ENCODE measurements at places on chromosomes 1 and 21. TPM values are rescaled to one million over a fixed set of nuclear protein-coding genes. Genes with fewer than 3 reads are reported as not detected.

Gene TMEM61
- 0.18 TPM for total RNA-seq

Gene CACNA1E
- not detected for total RNA-seq

Gene P3R3URF
- total RNA-seq, result not detected

Gene SMG5
- 43.3 TPM for total RNA-seq

Gene PYCR2
- total RNA-seq, result 34.3 TPM

Gene TAF5L
- total RNA-seq, result 14.3 TPM

Gene CD1E
- not detected for total RNA-seq

Measured in fibroblast of the aortic adventitia (primary cell).